ENCODE measurements at places on chromosomes 6 and 20. TPM values are rescaled to one million over a fixed set of nuclear protein-coding genes. Genes with fewer than 3 reads are reported as not detected.

The SOX4 gene
- polyA plus RNA-seq = 245 TPM

The ALDH8A1 gene
- polyA plus RNA-seq = not detected

DNA sequence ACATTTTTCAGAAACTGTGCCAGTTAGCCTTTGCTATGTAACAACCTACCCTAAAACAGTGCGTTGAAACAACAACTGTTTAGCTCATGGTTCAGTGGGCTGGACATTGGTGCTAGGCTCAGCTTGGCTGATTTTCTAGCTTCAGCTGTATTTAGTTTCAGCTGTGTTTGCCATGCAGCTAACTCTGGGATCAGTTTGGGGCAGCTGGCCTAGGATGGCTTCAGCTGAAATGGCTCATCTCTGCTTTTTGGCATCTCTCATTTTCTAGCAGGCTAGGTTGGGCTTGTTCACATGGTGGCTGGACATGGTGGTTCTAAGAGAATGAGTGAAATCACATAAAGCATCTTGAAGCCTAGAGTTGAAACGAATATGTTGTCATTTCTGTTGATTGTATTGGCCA lies 464.2 kb downstream of the QKI start:
- H3K27ac ChIP-seq = no peak overlapping the region
- no peaks in the 10 kb centered on the region for H3K4me1 ChIP-seq

DNA sequence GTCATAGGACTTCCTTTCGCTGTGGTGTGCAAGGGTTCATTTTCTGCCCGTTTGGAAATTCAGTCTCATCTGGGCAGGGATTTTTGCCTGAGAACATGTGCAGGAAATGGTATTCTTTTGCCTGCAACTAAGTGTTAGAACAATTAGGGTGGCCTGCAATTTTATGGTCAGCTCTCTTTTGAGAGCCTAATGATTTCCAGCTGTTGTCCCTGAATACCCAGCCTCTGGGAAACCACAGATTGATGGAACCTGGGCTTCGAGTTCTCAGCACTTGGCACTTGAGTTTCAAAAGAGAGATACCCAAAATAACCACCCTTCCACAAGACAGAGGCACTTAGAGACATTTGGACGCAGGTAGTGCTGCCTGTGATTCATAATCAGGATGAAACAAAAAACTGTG lies 217.2 kb upstream of the FOXA2 start:
- H3K27ac ChIP-seq = no peak overlapping the region
- no peak for DNase-seq
- peaks cover 9% of the 10 kb centered on the region for H3K4me1 ChIP-seq
- no peaks in the 10 kb centered on the region for H3K27me3 ChIP-seq

- peaks cover 46% of the 10 kb centered on the region for H3K4me1 ChIP-seq
- no peaks in the 10 kb centered on the region for H3K36me3 ChIP-seq
- peak; percentile 67 for DNase-seq
- no peaks in the 10 kb centered on the region for H3K27me3 ChIP-seq
These were observed 20.9 kb downstream of the GPR63 start for GRCh38 chr6:96816301-96816817.

GRCh38 chr6:13256266-13257001 lies 71.9 kb downstream of the TBC1D7 start:
- no peak overlapping the region for H3K27ac ChIP-seq
- H3K36me3 ChIP-seq = no peaks in the 10 kb centered on the region
- H3K27me3 ChIP-seq = no peaks in the 10 kb centered on the region
- H3K4me1 ChIP-seq = no peaks in the 10 kb centered on the region
- H3K4me3 ChIP-seq = no peak overlapping the region
- no peak for DNase-seq

GRCh38 chr6:44664716-44665115 lies 277.2 kb downstream of the CDC5L start:
- no peak overlapping the region for H3K27ac ChIP-seq
- no peak overlapping the region for H3K4me3 ChIP-seq
- H3K36me3 ChIP-seq = no peaks in the 10 kb centered on the region
- no peaks in the 10 kb centered on the region for H3K27me3 ChIP-seq

The SCUBE3 gene
- 0.39 TPM for polyA plus RNA-seq

The PTCRA gene
- polyA plus RNA-seq = not detected

- no peak overlapping the region for H3K27ac ChIP-seq
- no peaks in the 10 kb centered on the region for H3K27me3 ChIP-seq
- H3K4me1 ChIP-seq = no peaks in the 10 kb centered on the region
- no peak overlapping the region for H3K4me3 ChIP-seq
- no peak for DNase-seq
These were observed 107.2 kb downstream of the MMS22L start for GRCh38 chr6:97175806-97176205.

The CD24 gene
- polyA plus RNA-seq = 1,373 TPM

DNA sequence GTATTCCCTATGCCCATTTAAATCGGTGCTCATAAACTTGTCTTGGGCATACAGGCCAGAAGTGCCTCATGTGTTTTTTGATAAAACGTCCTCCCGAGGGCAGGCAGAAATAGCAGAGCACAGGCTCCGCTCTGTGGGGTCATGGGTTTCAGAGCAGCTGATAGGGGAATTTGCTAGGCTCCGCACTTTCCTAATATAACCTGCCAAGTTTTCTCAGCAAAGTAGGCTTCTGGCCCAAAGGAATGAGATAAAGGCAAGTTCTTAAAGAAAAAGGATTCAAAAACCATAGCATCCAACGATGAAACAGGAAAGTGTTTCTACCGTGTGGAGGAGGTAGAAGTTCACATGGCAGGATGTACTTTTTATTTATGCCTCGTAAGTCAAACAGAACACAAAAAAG lies 69.8 kb upstream of the RALGAPA2 start:
- DNase-seq = no peak
- no peaks in the 10 kb centered on the region for H3K4me1 ChIP-seq
- no peak overlapping the region for H3K4me3 ChIP-seq

- no peak overlapping the region for H3K4me3 ChIP-seq
- H3K27me3 ChIP-seq = no peaks in the 10 kb centered on the region
- no peak overlapping the region for H3K27ac ChIP-seq
- peaks cover 2% of the 10 kb centered on the region for H3K4me1 ChIP-seq
- DNase-seq = no peak
These were observed 957.8 kb upstream of the GJE1 start for GRCh38 chr6:141174932-141175331.

- no peak for DNase-seq
- no peak overlapping the region for H3K27ac ChIP-seq
These were observed 503.2 kb upstream of the ID4 start for GRCh38 chr6:19333936-19334335.

The OARD1 gene
- polyA plus RNA-seq = 60.8 TPM

The RWDD2A gene
- 3.7 TPM for polyA plus RNA-seq

DNA sequence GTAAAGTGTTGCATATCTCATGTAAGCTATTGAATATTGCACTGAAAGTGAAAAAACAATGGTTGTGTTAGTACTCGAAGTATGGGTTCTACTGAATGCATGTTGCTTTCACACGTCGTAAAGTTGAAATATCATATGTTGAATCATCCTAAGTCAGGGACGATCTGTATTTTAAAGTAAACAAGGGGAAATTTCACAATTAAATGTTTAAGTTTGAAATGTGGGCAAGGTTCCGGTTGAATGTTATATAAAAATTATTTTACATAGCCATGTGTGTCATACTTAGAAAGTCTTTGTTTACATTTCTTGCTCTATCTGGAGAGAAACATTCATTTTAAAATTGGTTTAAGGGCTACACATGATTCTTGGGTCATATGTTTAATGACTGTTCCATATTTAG lies 76.8 kb downstream of the AKAP7 start:
- H3K27ac ChIP-seq = no peak overlapping the region
- H3K4me1 ChIP-seq = peaks cover 10% of the 10 kb centered on the region
- DNase-seq = no peak

The REM1 gene
- not detected for polyA plus RNA-seq

The FAM209B gene
- polyA plus RNA-seq = 0.68 TPM

The ARID1B gene
- polyA plus RNA-seq = 53.3 TPM

The EYA4 gene
- 0.05 TPM for polyA plus RNA-seq

The HTR1E gene
- not detected for polyA plus RNA-seq

GRCh38 chr6:105243487-105243886 lies 63.7 kb upstream of the POPDC3 start:
- H3K36me3 ChIP-seq = no peaks in the 10 kb centered on the region
- H3K27ac ChIP-seq = no peak overlapping the region
- H3K4me1 ChIP-seq = no peaks in the 10 kb centered on the region
- H3K27me3 ChIP-seq = no peaks in the 10 kb centered on the region

- DNase-seq = no peak
- H3K27ac ChIP-seq = no peak overlapping the region
- no peak overlapping the region for H3K4me3 ChIP-seq
- no peaks in the 10 kb centered on the region for H3K27me3 ChIP-seq
- no peaks in the 10 kb centered on the region for H3K36me3 ChIP-seq
These were observed 673.1 kb downstream of the HTR1B start for GRCh38 chr6:76790045-76790796.

GRCh38 chr6:56757588-56757984 lies 114.9 kb upstream of the DST start:
- no peaks in the 10 kb centered on the region for H3K27me3 ChIP-seq
- H3K4me3 ChIP-seq = no peak overlapping the region
- H3K4me1 ChIP-seq = peaks cover 80% of the 10 kb centered on the region
- no peak overlapping the region for H3K27ac ChIP-seq
- no peaks in the 10 kb centered on the region for H3K36me3 ChIP-seq

DNA sequence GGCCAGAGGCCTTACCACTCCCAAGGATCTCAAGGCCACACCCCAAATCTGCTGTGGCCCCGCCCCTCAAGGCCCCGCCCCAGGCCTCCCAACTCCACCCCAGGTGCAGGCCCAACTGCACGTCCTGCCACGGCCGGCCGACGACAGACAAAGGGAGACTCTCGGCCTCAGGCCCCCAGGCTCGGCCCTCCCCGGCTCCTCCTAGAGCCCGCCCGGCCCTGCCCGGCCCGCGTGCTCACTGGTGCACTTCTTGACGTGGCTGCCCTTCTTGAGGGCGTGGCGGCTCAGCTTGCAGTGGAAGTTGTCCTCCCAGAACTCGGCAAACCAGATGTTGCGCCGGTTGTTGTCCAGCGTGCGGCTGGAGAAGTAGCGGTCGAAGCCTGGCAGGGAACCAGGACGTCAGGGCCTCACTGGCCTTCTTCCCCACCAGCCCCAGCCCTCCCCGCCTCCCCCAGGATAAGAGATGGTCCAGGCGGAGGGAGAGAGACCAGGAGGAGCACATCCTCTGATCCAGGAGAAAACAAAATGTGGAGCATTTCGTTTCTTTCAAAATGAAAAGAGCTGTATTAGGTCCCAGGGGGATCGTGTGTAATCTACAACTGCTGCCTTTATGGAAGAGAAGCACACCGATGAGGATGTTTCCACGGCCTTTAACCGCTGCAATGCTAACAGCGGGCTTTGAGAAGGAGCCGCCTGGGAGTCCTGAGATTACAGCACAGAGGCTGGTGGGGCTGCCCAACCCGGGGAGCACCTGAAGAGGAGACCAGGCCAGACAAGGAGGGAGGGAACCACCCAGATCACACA lies 89.4 kb downstream of the GRM4 start:
- no peaks in the 10 kb centered on the region for H3K36me3 ChIP-seq
- H3K27ac ChIP-seq = no peak overlapping the region
- no peaks in the 10 kb centered on the region for H3K27me3 ChIP-seq
- DNase-seq = peak; percentile 91
- H3K4me3 ChIP-seq = 0 out of 2 replicates have a peak overlapping the region, but pooled peaks have one; percentile 30

The FOXC1 gene
- polyA plus RNA-seq = 0.21 TPM

DNA sequence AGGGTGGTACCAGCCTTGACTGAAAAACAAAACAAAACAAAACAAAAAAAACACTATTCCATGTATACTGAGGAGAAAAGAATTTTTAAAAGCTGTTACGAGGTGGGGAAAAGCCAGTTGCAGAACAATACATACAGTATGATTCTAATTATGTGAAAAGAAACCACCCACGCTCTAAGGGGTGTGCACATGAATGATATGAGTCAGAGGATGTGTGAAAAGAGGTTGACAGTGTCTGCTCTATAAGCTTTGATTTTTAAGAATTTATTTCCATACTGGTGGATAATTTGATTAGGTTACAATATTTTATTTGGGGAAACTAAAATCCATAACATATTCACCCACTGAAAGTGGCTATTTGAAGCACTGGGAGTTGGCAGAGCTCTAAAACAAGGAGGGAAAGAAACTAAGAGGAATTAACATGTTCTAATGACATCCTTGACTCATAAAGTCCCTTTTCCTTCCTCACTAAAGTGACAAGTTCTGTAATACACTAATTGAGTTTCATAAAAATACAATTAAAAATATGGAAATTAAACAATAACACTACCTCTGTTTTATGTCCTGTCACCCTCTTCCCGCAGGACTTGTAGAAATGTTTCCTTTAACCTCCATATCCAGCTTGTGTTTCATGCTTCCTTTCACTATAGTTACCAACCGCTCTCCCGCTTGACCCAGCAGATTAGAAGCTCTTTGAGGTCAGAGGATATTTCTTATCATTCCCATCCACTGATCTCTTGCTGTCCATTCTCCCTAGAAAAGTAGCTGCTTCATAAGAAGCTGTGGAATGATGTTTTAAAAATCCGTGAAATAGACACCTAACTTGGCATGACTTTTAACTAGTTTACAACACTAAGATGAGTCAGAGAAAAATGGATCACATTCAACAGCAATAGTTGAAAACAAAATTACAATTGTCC lies 118.6 kb upstream of the CCDC28A start:
- no peaks in the 10 kb centered on the region for H3K36me3 ChIP-seq
- H3K4me1 ChIP-seq = no peaks in the 10 kb centered on the region
- DNase-seq = no peak
- no peak overlapping the region for H3K4me3 ChIP-seq
- no peaks in the 10 kb centered on the region for H3K27me3 ChIP-seq

GRCh38 chr20:35669681-35670080 lies 5.0 kb upstream of the CPNE1 start:
- H3K27me3 ChIP-seq = no peaks in the 10 kb centered on the region
- H3K4me3 ChIP-seq = no peak overlapping the region
- no peak for DNase-seq
- H3K36me3 ChIP-seq = peaks cover 9% of the 10 kb centered on the region
- H3K27ac ChIP-seq = no peak overlapping the region

DNA sequence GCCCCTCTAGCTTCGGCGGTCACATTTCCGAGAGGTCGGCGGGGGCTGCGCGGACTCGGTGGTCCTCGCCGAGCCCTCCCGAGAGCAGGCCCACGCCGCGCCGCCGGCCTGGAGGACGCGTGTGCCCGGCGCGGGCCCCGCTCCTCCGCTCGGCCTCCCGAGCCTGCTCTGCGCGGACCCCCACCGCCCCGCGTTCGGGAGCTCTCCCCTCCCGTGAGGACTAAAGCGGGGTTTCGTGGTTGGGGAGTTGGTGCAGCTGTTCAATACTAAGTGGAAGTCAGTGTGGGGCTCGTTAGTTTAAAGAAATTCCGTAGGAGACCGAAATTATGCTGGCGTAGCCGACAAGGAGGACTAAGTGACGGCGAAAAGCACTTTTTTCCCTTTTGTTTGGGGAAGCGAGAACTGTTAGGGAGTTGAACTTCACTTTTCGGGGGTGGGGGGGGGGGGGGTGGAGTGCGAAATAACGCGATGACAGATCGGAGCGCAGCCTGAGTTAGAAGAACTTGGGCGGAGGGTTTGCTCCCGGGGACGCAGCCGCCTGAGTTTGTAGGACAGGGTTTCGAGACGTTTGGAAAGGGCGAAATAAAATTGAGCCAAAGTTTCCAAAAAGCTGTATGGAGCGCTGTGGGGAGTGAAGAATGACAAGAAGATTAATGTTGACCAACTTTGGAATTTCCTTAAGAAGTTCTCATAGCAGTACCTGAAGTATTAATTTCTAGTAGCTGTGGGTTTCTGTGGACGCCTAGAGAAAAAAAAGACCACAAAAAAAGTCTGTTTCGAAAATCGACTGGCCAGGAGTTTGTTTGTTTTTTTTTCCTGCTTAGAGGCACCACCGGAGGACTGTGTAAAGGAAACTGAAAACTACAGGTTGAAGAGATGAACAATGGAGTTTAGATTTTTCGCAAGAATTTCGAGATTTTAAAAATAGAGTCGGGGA lies 1.4 kb downstream of the QKI start:
- H3K4me1 ChIP-seq = peaks cover 41% of the 10 kb centered on the region
- no peaks in the 10 kb centered on the region for H3K36me3 ChIP-seq
- peak overlapping the region; percentile 80 for H3K27ac ChIP-seq
- peak; percentile 66 for DNase-seq
